ENCODE measurements at places on chromosomes 11 and 22. TPM values are rescaled to one million over a fixed set of nuclear protein-coding genes. Genes with fewer than 3 reads are reported as not detected.

CEND1 gene
- polyA plus RNA-seq = 0.07 TPM

HEPHL1 gene
- 0.02 TPM for polyA plus RNA-seq

MMP13 gene
- not detected for polyA plus RNA-seq

RSF1 gene
- polyA plus RNA-seq = 37.5 TPM

Measured in ovary (tissue), 10 donors.